ENCODE measurements at places on chromosomes 6 and 20.

- DNase-seq, result no peak
Observed at GRCh38 chr6:5580736-5581581, 319.6 kb downstream of the FARS2 start.

- no peak for DNase-seq
Observed at GRCh38 chr6:36605143-36605542, 11.0 kb downstream of the SRSF3 start.

- DNase-seq, result no peak
Observed at GRCh38 chr6:26025047-26025893, 62.0 kb upstream of the HFE start.

GRCh38 chr6:17224056-17224455 is 57.1 kb upstream of the RBM24 start:
- no peak for DNase-seq

DNA sequence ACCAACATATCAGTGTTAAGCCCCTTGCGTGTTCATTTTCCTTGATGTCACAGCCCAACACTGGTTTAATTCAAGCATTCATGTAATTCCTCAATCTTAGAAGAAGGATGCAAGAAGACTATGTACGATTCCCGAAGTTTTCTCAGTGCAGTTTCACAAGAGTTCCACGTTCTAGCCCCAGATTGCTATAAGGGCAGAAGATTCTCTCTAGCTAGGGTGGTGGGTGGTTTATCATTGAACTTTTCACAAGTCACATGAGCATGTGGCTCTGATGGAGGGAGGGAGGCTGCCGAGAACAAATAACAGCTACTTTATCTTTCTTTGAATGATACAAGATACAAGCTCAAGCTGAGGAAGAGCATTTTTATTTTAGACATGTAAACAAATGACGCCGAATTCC is 71.9 kb upstream of the NHSL1 start:
- no peak for DNase-seq

GRCh38 chr6:131399433-131399832 is 173.6 kb upstream of the ARG1 start:
- no peak for DNase-seq

- no peak for DNase-seq
Observed at GRCh38 chr20:45467861-45468260, 1.7 kb upstream of the WFDC2 start.

DNA sequence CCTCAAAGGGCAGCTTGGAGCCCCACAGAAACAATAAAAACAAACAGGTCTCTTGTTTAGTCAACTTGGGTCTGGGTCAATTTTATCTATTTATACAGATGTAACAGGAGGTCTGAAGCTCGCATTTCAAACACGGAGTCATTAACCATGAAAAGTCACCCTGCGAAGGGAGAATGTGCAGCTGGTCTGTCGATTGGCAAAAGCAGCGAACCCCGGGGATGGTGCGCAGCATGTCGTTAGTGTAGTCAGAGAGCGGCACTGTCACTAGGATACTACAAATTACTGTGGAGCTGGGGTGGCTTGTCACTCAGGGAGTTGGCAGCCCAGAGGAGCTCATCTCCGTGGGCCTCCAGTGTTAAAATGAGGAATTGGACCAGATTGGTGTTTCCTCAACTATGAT is 190.4 kb upstream of the ARG1 start:
- no peak for DNase-seq

- DNase-seq, result no peak
Observed at GRCh38 chr6:76532647-76533046, 460.2 kb upstream of the IMPG1 start.

All from fibroblast of the conjunctiva (primary cell).